ENCODE measurements at places on chromosomes 1 and 21.

DNA sequence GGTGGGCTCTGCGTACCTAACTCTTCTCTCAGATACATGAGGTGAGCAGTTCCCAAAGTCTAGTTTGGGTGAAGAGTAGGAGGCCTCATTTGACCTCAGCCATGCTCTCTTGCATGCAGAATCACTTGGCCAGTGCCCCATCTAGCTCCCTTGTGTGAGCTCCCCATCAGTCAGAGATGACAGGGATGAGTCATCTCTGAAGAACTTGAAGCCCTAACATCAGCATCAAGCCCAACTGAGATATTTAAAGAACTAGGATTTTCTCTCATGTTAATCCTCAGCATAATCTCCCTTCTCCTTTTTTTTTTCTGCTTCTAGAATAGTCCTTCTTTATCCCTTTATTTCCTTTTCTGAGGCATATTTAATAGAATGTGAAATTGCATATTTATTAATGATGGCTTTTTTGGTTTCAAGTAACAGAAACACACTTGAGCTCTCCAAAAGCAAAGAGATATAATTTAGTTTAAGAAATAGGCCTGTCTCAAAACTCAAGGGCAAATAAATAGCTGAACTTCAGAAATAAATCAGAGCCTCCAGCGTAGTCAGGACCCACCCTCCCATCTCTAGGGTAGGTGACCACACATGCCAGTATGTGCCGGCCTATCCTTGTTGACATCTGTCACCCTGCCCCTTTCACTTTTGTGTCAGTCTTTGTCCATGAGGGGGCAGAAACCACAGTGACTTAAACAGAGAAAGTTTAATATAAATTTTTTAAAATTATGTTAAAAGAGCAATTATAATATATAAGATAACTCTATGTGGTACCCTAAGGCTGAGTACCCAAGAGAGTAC lies 112.3 kb downstream of the TSEN15 start:
- no peaks in the 10 kb centered on the region for H3K4me1 ChIP-seq
- no peak for DNase-seq

- DNase-seq: no peak
- no peaks in the 10 kb centered on the region for H3K36me3 ChIP-seq
- H3K27me3 ChIP-seq: peaks cover 1% of the 10 kb centered on the region
- H3K27ac ChIP-seq: no peak overlapping the region
- H3K4me1 ChIP-seq: no peaks in the 10 kb centered on the region
- no peak overlapping the region for H3K4me3 ChIP-seq
Observed at GRCh38 chr1:32709075-32709474, 6.5 kb upstream of the SYNC start.

DNA sequence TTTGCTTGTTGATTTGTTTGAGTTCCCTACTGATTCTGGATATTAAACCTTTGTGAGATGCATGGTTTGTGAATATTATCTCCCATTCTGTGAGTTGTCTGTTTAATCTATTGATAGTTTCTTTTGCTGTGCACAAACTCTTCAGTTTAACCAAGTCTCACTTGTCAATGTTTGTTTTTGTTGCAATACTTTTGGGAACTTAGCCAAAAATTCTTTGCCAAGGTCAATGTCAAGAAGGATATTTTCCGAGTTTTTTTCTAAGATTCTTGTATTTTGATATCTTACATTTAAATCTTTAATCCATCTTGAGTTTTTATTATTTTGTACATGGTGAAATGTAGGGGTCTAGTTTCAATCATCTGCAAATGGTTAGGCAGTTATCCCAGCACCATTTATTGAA lies 1230.7 kb upstream of the NCAM2 start:
- DNase-seq: no peak
- no peaks in the 10 kb centered on the region for H3K36me3 ChIP-seq
- no peak overlapping the region for H3K27ac ChIP-seq
- H3K4me1 ChIP-seq: no peaks in the 10 kb centered on the region
- H3K4me3 ChIP-seq: no peak overlapping the region

DNA sequence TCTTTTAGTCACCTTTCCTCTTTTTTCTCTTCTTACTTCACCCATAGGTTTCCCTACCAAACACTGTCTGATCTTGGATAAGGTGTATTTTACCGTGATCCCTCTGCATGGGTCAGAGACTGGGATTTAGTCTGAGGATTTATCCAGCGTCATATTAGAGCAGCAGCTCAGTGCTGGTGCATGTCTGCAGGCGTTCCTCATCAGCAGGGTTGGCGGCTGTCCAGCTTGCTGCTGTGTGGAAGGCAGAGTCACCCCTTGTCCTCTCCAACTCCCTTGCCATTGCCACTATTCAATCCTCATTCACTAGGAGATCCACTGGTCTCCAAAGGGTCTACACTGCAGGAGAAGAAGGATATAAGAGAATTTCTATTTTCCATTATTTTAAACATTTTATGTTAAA lies 7.3 kb upstream of the FAM78B start:
- H3K36me3 ChIP-seq: no peaks in the 10 kb centered on the region
- H3K4me3 ChIP-seq: no peak overlapping the region
- H3K27ac ChIP-seq: no peak overlapping the region
- no peaks in the 10 kb centered on the region for H3K27me3 ChIP-seq
- H3K4me1 ChIP-seq: peaks cover 12% of the 10 kb centered on the region

DNA sequence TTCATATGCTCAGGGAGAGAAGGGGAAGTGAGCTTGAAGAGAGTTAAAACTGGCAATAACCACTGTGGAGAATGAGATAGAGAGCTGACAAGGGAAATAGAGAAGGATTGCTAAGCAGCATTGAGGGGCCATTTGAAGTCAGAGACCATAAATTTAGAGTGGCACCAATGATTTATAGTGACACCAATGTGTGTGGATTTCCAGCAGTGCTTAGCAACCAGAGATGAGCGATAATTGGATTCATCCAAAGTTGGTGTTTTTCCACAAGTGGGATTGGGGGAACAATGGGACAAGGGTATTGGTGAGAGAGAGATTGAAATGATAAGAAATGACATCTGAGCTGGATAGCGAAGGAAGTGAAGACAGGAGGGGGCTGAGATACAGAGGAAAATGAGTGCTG lies 114.1 kb downstream of the C1orf94 start:
- H3K27ac ChIP-seq: no peak overlapping the region
- H3K27me3 ChIP-seq: no peaks in the 10 kb centered on the region
- DNase-seq: no peak

GRCh38 chr1:60571811-60572210 lies 498.2 kb upstream of the C1orf87 start:
- H3K27ac ChIP-seq: no peak overlapping the region
- H3K36me3 ChIP-seq: no peaks in the 10 kb centered on the region
- H3K4me3 ChIP-seq: no peak overlapping the region
- no peaks in the 10 kb centered on the region for H3K27me3 ChIP-seq

GRCh38 chr1:42841010-42841409 lies 5.4 kb upstream of the ZNF691 start:
- no peak overlapping the region for H3K27ac ChIP-seq
- H3K4me3 ChIP-seq: no peak overlapping the region
- peaks cover 4% of the 10 kb centered on the region for H3K27me3 ChIP-seq
- H3K4me1 ChIP-seq: no peaks in the 10 kb centered on the region
- peaks cover 15% of the 10 kb centered on the region for H3K36me3 ChIP-seq

- no peak overlapping the region for H3K27ac ChIP-seq
- no peak overlapping the region for H3K4me3 ChIP-seq
- DNase-seq: no peak
- H3K27me3 ChIP-seq: no peaks in the 10 kb centered on the region
- H3K36me3 ChIP-seq: no peaks in the 10 kb centered on the region
Observed at GRCh38 chr1:69492286-69492685, 75.4 kb upstream of the LRRC7 start.

GRCh38 chr1:222290866-222291265 lies 257.0 kb downstream of the HHIPL2 start:
- H3K27me3 ChIP-seq: no peaks in the 10 kb centered on the region
- H3K4me1 ChIP-seq: no peaks in the 10 kb centered on the region
- H3K36me3 ChIP-seq: no peaks in the 10 kb centered on the region
- no peak for DNase-seq

DNA sequence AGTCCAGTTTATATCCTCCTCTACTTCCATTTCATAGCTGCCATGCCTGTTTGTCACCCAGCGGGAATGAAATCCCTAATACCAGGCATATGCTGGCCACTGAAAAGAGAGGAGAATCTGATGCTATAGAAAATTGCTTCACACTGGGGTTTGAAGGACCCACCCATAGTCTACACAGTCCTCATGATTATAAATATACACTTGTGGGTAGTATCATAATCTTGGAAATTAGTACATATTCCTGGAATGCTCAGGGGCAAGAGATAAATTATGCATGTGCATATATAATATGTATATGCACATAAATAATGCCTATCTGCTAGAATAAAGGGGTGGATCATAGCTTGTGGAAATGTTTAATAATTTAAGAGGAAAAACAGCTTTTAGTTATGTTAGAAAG lies 105.8 kb downstream of the PRRX1 start:
- H3K4me1 ChIP-seq: no peaks in the 10 kb centered on the region
- no peak for DNase-seq
- H3K36me3 ChIP-seq: no peaks in the 10 kb centered on the region
- H3K27me3 ChIP-seq: no peaks in the 10 kb centered on the region
- H3K27ac ChIP-seq: no peak overlapping the region
- H3K4me3 ChIP-seq: no peak overlapping the region

GRCh38 chr1:173447224-173447623 lies 29.9 kb upstream of the PRDX6 start:
- no peak overlapping the region for H3K4me3 ChIP-seq
- DNase-seq: no peak
- H3K27me3 ChIP-seq: no peaks in the 10 kb centered on the region
- no peak overlapping the region for H3K27ac ChIP-seq

DNA sequence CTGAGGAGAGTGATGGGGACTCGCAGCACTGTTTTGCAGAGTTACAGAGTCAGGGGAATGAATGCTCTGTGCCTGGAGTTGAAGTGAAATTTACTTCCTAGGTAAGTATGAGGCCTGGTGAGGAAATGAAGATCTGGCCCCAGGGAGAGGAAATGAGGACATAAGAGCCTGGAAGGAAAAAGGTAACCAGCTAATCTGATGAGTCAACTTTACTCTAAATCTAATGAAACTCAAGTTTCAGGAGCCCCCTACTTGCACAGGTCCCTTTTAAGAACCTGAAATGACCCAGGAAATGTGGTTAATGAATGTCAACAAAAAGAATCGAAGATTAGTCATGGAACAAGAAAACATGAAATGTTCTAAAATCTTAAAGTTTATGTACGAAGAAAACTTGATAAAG lies 599.0 kb downstream of the AGBL4 start:
- H3K27me3 ChIP-seq: no peaks in the 10 kb centered on the region
- H3K36me3 ChIP-seq: no peaks in the 10 kb centered on the region
- H3K4me1 ChIP-seq: no peaks in the 10 kb centered on the region
- H3K27ac ChIP-seq: no peak overlapping the region
- no peak overlapping the region for H3K4me3 ChIP-seq

DNA sequence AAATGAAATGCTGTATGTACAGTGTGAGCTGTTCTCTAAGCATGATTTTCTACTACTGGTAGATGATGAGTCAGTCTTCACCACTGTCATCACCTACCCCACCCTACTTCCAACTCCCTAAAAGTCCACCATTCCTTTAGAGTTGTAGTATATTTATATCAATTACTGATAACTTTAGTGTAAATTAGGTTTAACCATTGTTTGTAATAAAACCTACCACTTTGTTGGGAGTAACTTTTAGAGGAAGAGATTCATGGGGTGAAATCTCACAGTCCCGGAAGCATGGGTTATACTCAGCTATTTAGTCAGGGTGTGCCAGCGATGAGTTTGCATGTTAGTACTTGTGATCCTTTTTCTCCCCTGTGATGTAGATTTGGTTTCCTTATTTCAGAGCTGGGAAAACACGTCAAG lies 17.1 kb downstream of the MORC3 start:
- no peak for DNase-seq
- H3K4me1 ChIP-seq: no peaks in the 10 kb centered on the region
- H3K27me3 ChIP-seq: no peaks in the 10 kb centered on the region
- peaks cover 14% of the 10 kb centered on the region for H3K36me3 ChIP-seq
- H3K27ac ChIP-seq: no peak overlapping the region

GRCh38 chr1:89821322-89822108 lies 683 bp downstream of the LRRC8D start:
- peak; percentile 58 for DNase-seq
- peaks cover 4% of the 10 kb centered on the region for H3K36me3 ChIP-seq
- peaks cover 18% of the 10 kb centered on the region for H3K4me1 ChIP-seq
- peak overlapping the region; percentile 87 for H3K4me3 ChIP-seq
- peaks cover 10% of the 10 kb centered on the region for H3K27me3 ChIP-seq

DNA sequence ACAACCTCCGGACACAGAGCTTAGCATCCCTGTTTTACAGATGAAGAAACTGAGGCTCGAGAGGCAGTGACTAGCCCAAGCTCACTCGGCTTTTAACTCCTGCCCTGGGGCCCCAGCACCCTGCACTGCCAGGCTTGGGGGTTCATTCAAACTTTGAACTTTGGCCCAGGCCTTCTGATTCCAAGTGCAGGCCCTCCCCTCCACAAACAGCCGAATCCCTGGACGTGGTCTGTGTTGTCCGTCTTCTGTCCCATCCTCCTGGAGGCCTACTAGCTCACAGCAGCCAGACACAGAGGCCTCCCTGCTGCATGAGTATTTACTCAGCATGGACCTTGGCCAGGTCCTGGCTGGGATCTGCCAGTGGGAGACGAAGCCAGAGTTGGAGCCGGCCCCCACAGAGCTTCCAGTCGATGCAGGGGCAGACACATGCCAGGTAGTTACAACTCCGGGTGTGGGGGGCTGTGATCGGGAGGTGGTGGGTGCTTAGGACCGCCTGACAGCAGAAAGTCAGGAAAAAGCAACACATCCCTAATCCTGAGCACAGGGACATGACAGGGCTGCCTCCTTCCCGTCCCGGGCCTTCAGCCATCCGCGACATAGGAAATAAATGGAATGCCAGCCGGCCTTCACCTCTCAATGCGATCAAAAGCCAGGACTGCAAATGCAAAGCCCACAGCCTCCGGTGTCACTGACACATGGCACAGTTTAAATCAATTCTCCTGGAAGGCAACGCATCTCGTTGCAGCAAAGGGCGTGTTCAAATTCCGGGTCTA lies 7.4 kb downstream of the IFFO2 start:
- H3K4me1 ChIP-seq: peaks cover 61% of the 10 kb centered on the region
- DNase-seq: peak; percentile 33
- no peak overlapping the region for H3K4me3 ChIP-seq
- H3K36me3 ChIP-seq: no peaks in the 10 kb centered on the region
- peaks cover 11% of the 10 kb centered on the region for H3K27me3 ChIP-seq
- H3K27ac ChIP-seq: peak overlapping the region; percentile 97

- peak overlapping the region; percentile 98 for H3K27ac ChIP-seq
- peaks cover 45% of the 10 kb centered on the region for H3K4me1 ChIP-seq
- DNase-seq: no peak
- peaks cover 5% of the 10 kb centered on the region for H3K27me3 ChIP-seq
- peak overlapping the region; percentile 100 for H3K4me3 ChIP-seq
- H3K36me3 ChIP-seq: peaks cover 34% of the 10 kb centered on the region
Observed at GRCh38 chr1:145997718-145998023, 1.3 kb upstream of the TXNIP start.

DNA sequence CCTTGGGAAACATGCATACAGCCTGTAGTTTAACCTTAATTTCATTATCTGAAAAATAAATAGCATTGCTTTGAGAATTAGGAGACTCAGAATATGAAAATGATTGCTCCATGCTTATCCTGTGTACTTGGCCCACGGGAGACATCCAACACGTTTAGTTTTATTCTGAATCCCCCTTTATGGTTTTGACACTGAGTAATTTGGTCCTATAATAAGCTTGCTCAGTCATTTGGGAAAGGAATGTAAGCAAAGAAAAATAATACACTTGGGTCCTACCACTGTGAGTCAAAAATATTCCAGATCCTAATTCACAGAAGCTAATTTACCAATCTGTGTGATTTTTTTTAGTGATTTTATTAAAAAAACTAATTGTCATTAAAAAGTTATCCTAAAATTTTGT lies 557.3 kb downstream of the USP25 start:
- no peaks in the 10 kb centered on the region for H3K36me3 ChIP-seq

GRCh38 chr1:66893712-66894111 lies 30.9 kb downstream of the DNAI4 start:
- peaks cover 4% of the 10 kb centered on the region for H3K36me3 ChIP-seq
- H3K27ac ChIP-seq: no peak overlapping the region
- H3K27me3 ChIP-seq: no peaks in the 10 kb centered on the region
- no peaks in the 10 kb centered on the region for H3K4me1 ChIP-seq
- DNase-seq: no peak

All from endothelial cell (in vitro differentiated cells).